Stomach (tissue), 19 donors: ENCODE measurements at places on chromosomes 7 and 10.
A peak's percentile ranks its signal among the peaks of the same experiment; 100 is the strongest.

GRCh38 chr10:1268831-1269230 is 212.6 kb downstream of the WDR37 start:
- DNase-seq: no peak

GRCh38 chr7:116337018-116337417 is 126.7 kb downstream of the TES start:
- no peak for DNase-seq

DNA sequence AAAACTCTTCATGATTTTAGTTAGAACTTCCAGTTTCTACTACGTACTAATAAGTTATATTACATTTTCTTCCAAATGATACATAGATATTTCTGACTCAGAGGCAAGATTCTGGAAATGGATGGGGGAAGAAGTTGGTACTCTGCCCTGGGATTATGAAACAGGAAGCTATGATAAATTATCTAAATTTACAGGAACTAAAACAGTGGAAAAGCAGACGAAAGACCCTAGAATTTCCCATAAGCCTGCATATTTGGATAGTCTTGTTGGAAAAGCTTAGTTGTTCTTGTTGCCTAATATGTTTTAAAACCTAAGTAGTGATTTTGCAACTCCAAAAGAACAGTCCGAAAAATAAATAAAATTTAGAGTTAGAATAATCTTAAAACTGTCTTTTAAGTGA is 21.8 kb downstream of the CFAP69 start:
- DNase-seq: no peak

- DNase-seq: peak; percentile 31
Measured at GRCh38 chr7:3218411-3219225, 82.4 kb upstream of the SDK1 start.

GRCh38 chr10:9289811-9290210 is 1235.3 kb downstream of the GATA3 start:
- DNase-seq: no peak

- peak; percentile 36 for DNase-seq
Measured at GRCh38 chr7:99943641-99944496, 14.4 kb upstream of the GJC3 start.

DNA sequence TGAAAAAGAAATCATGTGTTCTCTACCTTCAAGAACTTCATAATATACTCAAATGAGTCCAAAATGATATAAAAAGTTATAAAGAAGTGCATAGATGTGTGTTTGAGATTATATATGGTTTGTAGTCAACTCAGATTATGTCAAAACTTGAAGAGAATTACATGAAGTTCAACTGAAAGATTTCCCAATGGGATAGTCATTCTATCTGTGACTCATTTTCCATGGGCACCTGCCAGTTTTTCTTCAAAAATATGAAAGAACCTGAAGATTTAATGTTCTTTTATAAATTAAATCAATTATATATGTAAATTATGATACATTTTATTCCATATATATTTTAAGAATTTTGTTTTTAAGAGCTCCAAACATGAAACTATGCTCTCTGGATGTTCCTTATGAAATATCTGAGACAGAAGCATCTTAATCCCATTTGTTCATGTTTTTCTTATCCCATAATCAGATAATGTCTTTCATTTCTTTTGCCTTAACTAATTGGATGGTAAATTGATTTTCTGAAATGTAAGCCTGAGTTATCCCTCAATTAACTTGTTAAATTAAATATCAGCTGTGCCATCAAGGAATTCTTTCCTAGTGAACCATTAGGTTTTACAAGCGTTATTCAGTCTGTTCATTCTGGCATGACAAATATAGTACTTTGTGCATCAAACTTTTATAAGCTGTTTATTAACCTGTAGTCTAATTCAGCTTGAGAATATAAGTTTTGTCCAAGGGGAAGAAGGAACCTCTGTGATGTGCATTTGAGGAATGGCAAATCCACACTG is 387.1 kb downstream of the IPMK start:
- no peak for DNase-seq

GRCh38 chr7:2722591-2722990 is 34.6 kb downstream of the AMZ1 start:
- no peak for DNase-seq

DNA sequence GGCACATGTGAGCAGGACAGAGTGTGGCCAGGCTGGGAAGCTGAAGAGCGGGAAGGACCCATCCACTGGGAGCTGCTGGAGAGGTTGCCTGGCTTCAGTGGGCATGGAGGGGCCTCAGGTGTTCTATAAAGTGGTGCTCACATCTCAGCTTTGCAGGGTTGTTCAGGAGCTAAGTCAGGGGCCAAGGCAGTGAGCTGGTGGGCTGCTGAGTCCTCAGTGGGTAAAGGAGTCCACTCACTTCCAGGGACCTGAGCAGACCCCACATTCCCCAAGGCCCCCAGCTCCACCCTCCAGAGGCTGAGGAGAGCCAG is 28.8 kb upstream of the C10orf53 start:
- no peak for DNase-seq

DNA sequence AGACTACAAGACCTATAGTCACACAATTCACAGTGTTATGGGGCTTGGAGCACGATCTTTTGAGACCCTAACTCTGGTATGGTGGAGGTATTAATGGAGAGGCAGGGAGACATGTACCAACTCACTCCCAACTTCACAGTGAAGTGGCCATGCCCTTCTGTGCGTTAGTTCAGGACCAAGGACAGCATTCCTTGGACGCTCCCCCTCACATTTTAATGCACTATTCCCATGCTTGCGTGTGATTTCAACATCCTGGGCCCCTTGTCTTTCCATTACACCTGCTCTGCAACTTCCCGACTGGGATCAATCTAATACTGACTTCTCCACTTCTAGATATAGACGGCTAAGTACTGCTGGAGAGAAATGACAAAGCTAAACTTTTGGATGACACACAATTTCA is 72.7 kb downstream of the PLCE1 start:
- DNase-seq: no peak

DNA sequence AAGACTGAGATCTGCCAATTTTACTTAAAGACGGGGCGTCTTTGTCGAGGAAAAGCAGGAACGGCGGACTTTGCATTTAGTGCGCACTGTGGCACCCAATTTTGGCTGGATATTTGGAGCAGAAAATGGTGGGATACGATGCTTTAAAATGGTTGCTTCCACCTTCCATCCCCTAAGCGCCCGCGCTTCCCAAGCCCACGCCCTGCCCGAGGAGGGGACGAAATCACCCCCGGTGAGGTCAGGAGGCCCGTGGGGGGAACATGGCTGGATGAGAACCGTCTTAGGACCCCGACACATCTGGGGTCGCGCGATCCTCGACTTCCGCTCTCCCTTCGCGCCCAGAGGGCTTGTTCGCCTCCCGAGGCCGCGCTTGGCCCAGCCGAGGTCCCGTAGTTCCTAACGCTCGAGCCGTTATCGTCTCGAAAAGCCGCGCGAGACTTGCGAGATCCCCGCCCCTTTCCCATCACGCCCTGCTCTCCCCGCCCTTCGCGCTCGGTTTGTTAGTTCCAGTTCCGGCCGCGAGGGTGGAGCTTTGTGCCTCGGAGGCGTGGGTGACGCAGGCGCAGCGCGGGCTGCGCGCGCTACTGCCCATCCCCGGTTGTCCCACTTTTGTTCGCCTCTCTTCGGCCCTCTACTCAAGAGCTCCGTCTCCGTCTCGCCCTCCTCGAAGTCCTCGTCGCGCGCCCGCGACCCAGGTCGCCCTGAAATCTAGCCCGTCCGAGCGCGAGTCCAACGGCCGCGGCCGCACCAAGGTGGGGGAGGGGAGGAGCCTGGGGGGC is at the start of gene SRRT:
TSS of gene SRRT (plus strand) at position 527 of the 779 bp plus-strand sequence. CDS start 488 bp downstream, outside the sequence.
- peak; percentile 99 for DNase-seq

DNA sequence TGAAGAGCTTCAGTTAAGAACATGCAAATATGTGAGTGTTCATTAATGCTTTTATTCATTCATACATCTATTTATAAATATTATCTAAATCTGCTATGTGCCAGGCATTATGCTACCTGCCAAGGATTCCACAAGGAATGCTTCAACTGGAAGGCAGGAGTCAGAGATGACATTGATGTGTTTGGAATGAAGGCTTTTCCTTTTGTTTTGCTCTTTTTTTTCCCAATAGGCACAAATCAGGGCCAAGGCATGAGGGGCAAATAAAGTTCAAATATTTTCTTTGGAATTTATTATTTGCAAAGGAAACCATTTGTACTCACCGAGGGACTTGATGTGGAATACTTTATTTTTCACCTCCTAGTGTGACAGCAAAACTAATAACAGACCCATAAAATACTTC is 530.3 kb downstream of the ARL4A start:
- no peak for DNase-seq

GRCh38 chr10:3452173-3452626 is 279.6 kb upstream of the PITRM1 start:
- DNase-seq: peak; percentile 75

GRCh38 chr10:121036431-121036830 is 185.3 kb downstream of the WDR11 start:
- DNase-seq: peak; percentile 80

- no peak for DNase-seq
Measured at GRCh38 chr10:75589895-75590654, 158.7 kb downstream of the LRMDA start.
